ENCODE measurements at places on chromosomes 6 and 20. TPM values are rescaled to one million over a fixed set of nuclear protein-coding genes. Genes with fewer than 3 reads are reported as not detected.

GRCh38 chr20:45920462-45921336 lies 8.7 kb upstream of the PLTP start:
- no peak for DNase-seq

Gene METTL24
- not detected for total RNA-seq

GRCh38 chr6:155031091-155031490 lies 36.0 kb downstream of the TIAM2 start:
- no peak for DNase-seq

Gene LTA
- total RNA-seq, result 0.87 TPM

Gene LY6G5C
- total RNA-seq, result 0.60 TPM

GRCh38 chr6:53199156-53199555 lies 50.5 kb upstream of the GCM1 start:
- DNase-seq, result no peak

- no peak for DNase-seq
These were observed 6.8 kb downstream of the JAG1 start for GRCh38 chr20:10667077-10667401.

GRCh38 chr6:169720207-169720855 lies 4.0 kb downstream of the PHF10 start:
- no peak for DNase-seq

Gene HSPA1B
- total RNA-seq, result 227 TPM

Gene ULBP1
- total RNA-seq, result 3.5 TPM

Gene NFYA
- 24.3 TPM for total RNA-seq

Gene TCP11
- not detected for total RNA-seq

- DNase-seq, result peak; percentile 74
These were observed at the start of gene UST for GRCh38 chr6:148746363-148747144. Gene UST, plus strand, starts transcription at chr6:148747030. Its CDS starts 401 bp downstream, at chr6:148747431.

GRCh38 chr20:31710423-31711108 lies 12.1 kb downstream of the BCL2L1 start:
- no peak for DNase-seq

Gene C20orf204
- total RNA-seq, result 0.67 TPM

DNA sequence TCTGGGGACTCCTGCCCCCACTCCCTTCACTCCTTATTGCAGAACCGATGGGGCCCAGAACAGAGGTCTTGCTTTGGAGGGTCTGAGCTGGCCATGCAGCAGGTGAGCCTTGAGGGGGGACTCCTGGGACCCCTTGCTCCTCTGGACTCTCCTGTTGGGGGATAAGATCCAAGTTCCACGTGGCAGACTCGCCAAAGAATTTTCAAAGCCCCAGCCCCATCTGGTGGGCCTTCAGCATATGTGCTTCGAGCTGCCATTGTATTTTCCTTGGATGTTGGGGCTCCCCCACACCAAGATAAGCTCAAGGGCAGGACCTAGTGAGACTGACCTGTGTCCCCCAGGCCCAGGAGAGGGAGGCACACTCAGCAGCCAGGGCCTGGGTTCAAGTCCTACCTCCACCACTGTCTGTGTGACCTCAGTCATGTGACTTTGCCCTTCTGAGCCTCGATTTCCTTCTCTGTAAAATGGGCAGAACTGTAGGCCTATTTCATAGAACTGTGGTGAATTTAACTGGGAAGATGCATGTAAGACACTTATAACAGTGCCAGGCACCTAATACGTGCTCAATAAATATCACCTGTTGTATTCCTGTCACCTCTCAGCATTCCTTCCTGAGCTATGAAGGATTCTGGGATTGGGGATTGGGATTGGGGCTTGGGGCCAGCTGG lies 115.5 kb downstream of the VEGFA start:
- no peak for DNase-seq

DNA sequence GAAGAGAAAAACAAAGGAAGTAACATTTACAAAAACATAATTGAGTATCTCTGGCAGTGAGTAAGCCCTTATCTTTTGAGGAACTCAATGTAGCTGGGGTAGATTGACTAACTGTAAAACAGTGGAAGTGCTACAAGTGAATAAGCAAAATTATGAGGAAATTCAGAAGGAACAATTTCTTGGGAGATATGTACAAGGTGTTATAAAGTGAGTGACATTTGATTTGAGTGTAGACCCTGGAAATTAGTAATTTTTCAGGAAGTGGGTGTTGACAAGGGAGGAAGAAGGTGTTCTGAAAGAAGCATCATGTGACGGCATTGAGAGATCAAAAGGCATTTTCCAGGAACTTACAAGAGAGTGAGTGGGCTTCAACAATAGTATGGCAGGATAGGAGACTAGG lies 22.2 kb downstream of the XRN2 start:
- peak; percentile 28 for DNase-seq

GRCh38 chr6:109002051-109002697 lies 92.5 kb downstream of the SESN1 start:
- no peak for DNase-seq

Gene RAB44
- not detected for total RNA-seq

- DNase-seq, result no peak
These were observed 148.5 kb downstream of the HDGFL1 start for GRCh38 chr6:22717915-22718314.

DNA sequence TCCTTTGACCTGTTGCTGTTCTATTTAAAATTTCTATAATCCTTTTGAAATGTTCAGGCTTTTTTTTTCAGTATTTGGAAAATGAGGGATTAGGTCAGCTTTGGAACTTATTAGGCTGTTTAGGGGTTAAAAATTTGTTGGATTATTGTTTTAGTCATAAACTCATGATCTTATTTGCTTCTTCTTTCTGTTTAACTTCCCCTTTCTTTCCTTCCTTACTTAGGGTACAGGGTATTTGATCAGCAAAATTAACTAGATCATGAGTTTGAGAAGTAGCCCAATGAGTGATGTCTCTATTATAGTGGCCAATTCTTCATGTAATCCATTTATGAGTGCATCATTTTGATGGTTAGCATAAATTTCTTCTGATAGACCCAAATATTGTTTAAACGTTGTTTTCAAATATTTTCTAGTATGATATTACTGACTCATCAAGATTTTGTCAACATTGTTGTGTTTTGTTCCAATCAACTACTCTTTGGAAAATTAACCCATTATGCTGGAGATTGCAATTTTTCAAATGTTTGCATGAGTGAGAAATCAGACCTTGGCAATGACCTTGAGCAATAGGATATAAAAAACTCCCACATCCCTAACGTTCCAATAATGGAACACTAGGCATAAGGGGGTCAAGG lies 94.4 kb downstream of the OTOR start:
- DNase-seq, result no peak

Gene BLCAP
- total RNA-seq, result 34.0 TPM

- DNase-seq, result peak; percentile 76
These were observed 394 bp downstream of the AKAP12 start for GRCh38 chr6:151240036-151240685.

GRCh38 chr6:14072084-14072483 lies 45.5 kb upstream of the CD83 start:
- no peak for DNase-seq

DNA sequence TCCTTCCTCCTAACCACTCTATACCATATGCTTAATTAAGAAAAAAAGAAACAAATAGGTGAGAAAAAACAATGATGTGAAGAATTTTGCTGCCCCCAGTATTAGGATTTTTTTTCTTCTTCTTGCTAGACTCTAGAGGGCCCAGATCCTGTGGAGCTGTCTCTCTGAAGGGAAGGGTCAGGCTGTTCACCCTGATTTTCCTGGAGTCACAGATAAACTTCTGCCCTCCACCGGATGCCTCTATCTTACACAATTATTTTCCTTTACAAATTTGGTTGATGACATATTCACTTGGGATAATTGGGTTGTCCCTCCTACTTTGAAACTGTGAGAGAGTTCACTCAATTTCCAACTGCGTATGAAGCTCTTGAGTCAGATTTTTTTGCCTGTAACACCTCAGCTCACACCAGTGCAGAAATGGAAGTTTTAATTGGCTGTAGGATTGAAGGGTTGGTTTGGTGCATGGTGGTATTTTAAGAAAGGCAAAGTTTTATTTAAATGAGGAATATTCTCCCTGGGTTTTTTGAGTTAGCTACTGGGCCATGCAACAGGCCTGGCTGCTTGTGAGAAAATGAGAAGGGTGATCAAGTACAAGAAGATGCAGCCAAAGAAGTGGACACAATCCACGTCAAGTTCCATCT lies 73.7 kb upstream of the ESR1 start:
- no peak for DNase-seq

DNA sequence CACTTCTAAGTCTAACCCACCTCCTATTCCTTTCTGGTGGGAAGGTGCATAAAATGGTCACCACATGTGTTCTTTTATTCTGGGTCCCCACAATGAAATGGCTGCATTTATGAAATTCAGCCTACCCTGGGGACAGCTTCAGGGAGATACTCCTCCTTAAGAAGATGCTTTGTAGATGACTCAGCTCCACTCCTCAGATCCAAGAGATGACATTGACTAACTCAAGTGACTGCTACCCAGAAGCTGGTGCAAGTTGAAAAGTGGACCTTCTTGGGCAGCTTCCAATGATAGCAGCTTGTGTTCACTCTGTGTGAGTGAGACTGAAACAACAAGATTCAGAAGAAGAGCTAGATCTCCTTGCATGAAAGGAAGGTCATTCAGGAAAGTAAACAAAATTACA lies 113.4 kb downstream of the SCP2D1 start:
- DNase-seq, result no peak

Gene SLC18B1
- 33.2 TPM for total RNA-seq

GRCh38 chr20:21184819-21185218 lies 58.9 kb downstream of the KIZ start:
- DNase-seq, result no peak

Gene HLA-DMB
- 0.18 TPM for total RNA-seq

Gene GPR31
- not detected for total RNA-seq

GRCh38 chr6:139967497-139967896 lies 593.0 kb upstream of the CITED2 start:
- no peak for DNase-seq

Gene MPIG6B
- total RNA-seq, result 0.47 TPM

Gene ZC2HC1B
- total RNA-seq, result not detected

DNA sequence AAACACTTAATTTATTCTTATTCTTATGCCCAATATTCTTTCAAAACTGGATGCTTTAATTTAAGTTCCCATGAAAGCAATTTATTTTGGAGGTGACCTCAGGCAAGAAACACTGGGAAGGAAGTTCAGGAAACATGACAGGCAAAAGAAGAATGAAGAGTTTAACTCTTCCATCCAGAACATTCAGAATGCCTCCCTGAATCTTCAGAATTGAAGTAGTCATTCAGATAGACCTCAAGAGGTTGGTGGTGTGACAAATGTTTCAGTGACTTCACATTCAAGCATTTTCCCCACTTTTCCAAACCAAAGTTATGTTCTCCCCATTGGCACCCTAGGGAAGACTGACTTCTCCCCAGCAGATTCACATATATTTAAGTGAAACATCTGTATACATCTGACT lies 110.5 kb downstream of the HAO1 start:
- no peak for DNase-seq

- no peak for DNase-seq
These were observed 348.8 kb downstream of the TPBG start for GRCh38 chr6:82712389-82712788.

- DNase-seq, result no peak
These were observed 38.5 kb upstream of the TGM6 start for GRCh38 chr20:2342243-2342642.

Gene HLA-DMA
- 0.47 TPM for total RNA-seq

DNA sequence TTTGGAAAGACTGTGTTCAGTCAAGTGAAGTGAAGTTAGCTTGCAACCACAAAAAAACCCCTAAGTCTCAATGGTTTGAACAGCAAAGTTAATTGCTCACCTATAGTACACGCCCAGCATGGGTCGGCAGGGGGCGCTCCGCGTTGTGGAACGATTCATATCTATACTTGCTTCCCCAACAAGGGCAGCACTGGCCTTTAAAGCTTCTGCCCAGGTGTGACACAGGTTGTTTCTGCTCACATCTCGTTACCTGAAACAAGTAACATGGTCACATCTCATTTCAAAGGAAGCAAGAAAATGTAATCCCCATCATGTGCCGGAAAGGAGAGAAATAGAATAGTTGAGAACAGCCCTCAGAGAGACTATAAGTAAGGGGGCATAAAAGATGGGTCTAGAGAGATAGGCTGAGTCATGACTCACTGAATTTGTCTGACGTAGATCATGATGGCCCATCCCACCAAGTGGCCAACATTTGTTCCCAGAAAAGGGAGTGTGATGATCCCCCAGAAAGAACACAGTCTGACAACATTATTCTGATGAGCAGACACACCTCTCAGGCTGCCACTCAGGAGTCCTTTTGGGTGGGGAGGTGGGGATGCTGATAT lies 29.0 kb downstream of the HNF4A start:
- peak; percentile 63 for DNase-seq

GRCh38 chr6:70886661-70887060 lies 70.2 kb downstream of the B3GAT2 start:
- DNase-seq, result no peak

Gene ARMC12
- total RNA-seq, result 0.35 TPM

Gene TMEM200A
- total RNA-seq, result 0.04 TPM

GRCh38 chr20:49699200-49699992 lies 14.3 kb downstream of the B4GALT5 start:
- DNase-seq, result no peak

Gene OR12D3
- not detected for total RNA-seq

- no peak for DNase-seq
These were observed 44.9 kb downstream of the MDFI start for GRCh38 chr6:41683273-41683522.

DNA sequence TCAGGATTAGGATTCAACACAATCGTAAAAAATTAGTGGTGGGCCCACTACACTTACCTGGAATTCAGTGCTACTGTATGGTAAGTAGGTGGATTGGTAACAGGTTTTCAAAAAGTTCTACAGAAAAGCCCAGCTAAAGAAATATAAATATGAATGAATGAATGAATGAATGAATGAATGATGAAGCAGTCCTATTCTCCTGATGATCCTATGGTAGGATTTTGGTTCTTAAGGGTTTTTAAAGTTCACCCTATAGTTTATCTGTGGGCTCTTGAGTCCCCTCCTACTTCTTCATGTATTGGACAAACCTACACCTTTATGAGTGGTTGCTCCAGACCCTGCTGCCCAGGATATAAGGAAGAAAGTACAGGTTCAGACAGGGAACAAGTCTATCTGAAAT lies 89.5 kb upstream of the HEY2 start:
- no peak for DNase-seq

DNA sequence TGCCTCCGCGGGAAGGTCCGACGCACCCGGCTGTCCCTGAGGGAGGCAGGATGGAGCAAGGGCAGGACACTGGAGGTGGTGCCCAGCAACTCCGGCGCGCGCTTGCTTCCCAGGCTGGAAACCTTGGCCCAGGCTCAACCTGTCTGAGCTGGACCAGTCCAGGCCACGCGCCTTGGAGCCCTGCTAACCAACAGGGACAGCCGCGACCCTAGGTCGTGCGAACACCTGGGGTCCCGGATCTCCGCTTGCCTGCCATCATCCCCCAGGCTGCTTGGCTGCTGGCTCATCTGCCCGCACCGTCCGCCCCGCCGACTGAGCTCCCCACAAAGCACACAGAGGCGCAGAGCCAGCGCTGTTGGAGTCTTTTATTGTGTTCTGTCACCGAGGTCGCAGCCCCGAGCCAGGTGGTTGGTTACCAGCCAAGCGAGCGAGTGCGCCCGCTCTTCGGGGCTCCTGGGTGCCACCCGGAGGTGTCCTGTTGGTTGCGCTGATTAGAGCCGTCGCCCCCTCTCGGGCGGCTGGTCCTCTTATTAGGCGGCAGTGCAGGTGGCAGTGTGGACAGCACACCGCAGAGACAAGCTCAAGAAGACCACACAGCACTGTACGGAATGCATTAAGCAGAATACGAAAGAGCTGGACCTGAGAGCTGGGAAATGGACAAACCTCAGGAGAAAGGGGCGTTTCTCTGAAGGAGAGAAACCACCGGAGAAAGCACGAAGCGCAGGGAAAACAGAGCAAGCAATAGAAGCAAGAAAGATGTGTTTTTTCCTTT lies 3.8 kb downstream of the COL12A1 start:
- no peak for DNase-seq

GRCh38 chr6:36025932-36026327 lies 1.5 kb upstream of the SLC26A8 start:
- DNase-seq, result no peak
